ENCODE measurements at places on chromosomes 12 and 14.

- peak; percentile 86 for DNase-seq
These were observed 150.9 kb downstream of the EMP1 start for GRCh38 chr12:13347241-13348043.

DNA sequence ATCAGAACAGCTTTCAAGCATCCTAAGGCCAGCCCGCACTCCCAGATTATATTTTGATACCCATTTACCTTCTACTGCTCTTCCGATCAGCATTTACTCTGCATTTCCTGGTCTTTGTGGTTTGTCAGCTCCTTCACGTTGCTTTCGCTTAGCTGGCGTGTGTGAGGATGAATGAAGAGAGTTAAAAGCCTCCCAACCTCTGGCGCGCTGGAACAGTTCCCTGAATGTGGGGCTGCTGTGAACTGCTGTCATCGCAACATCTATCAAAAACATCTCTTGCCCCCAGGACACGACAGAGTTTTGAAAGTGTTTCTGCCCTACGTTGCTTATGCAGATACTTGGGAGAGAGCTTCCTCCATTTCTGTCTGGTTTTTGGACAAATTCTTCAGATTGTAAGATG is 129.2 kb downstream of the KCNA5 start:
- no peak for DNase-seq

- DNase-seq = peak; percentile 56
These were observed 72.0 kb downstream of the PPP2R5E start for GRCh38 chr14:63470962-63471793.

DNA sequence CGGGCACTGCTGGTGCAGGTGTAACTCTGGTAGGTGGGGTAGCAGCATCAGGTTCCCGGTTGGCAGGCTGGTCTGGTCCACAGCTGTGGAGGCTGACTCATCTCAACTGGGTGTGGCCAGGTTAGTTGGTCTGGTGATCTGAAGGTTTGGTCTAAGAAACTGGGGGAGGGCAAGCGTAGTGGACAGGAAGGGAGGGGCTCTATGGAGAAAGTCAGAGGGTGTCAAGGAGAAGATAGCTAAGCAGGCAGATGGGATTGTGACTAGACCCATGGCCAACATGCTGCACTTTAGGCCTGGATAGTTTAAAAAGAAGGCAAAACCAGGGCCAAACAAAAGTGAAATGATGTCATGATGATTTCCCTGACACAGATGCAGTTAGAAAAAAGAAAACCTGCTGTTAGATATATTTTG is 7.9 kb downstream of the TRIM9 start:
- DNase-seq = no peak

DNA sequence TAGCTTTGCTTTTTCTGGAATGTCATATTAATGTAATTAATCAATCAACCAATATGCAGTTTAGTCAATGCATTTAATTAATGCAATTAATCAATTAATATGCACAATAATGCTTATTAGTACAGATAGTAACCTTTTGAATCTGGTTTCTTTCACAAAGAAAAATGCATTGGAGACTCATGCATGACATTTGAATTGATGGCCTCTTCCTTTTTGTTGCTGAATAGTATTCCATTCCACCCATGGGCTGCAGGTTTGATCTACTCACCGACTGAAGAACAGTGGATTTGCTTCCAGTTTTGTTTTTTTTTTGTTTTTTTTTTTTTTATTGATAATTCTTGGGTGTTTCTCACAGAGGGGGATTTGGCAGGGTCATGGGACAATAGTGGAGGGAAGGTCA is 13.1 kb upstream of the GPR132 start:
- no peak for DNase-seq

GRCh38 chr14:44940211-44940610 is 21.5 kb downstream of the KLHL28 start:
- no peak for DNase-seq

DNA sequence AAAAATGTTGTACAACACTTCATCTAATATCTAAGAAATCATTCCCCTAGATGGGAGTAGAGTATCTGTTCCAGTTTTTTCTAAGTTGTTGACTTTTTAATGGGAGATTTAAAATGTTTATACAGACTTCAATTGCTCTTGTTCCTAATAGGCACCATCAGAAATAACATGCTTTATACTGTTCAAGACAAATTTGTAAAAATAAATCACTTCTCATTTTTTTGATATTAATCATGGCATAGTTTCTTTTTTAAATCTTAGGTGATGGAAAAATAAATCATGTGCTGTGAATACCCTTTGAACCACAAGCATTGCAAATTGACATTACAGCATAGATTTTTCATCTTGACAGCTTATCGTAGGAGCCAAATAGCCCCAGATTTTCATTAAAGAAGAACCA is 473.5 kb upstream of the MGAT4C start:
- no peak for DNase-seq

DNA sequence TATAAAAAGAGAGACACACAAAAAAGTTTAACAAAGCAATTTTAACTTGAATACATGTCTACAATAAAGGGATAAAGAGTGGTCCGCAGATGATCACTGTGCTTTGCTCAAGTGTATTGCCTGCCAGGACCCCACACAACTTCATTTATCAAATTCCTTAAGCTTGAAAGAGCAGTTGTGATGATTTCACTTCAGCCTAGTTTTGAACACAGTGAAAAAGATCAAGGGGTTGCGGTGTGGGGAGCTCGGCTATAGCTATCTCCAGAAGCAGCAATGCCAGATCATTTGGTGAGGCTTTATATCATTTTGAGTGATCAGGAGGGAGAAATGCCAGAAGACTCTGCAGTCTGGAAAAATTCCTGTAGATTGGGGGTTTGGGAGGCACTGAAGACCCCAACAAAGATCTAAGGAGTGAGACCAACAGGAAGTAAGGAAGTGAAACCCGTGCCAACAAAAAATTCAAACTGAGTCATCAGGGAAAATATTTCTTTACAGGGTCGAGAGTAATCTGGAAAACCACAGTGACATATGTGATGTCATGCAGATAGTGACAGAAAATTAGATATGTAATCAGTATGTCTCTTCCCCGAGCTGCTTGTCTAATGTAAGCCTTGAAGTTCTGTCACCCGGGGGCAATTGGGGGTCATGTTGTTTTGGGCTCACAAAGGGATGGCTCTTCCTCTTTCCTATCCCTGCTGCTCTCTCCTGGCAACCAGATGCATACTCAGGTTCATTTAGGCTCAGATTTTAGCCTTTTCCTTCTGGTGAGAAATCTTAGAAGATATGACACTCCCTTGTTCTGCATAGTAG is 221.8 kb downstream of the MSRB3 start:
- peak; percentile 54 for DNase-seq

DNA sequence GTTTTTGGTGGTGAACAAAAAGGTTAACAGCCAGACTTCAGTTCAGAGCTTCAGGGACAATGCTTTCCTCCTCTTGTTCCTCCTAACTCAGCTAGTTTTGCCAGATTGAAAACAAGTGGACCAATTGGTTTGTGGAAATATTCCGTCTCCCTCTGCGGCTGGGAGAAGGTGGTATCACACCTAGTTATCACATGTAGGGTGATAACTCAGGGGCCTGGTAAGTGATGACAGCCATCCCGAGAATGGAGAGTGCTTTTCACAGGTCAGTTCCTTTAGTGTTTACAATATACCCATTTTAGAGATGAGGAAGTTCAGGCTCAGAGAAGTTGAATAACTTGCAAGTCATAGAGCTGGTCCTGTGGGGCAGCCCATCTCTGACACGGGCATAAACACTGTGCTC is 60.7 kb upstream of the DICER1 start:
- DNase-seq = no peak

DNA sequence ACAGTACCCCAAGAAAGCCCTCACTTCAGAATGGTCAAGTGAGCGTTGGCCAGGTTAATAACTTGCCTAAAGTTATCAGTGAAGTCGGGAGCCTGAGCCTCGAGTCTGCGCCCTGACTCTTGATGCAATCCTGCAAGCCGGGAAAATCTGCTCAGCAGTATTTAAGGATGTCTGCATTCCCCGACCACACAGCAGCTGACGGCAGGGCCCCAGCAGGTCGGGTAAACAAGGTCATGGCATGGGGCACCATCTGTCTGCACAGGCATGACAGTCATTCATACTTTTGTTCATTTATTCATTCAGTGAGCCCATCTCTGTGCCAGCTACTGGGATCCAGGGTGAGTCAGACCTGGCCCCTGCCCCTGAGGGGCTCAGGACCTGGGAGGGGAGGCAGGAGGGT is 11.1 kb downstream of the ABCB9 start:
- no peak for DNase-seq

DNA sequence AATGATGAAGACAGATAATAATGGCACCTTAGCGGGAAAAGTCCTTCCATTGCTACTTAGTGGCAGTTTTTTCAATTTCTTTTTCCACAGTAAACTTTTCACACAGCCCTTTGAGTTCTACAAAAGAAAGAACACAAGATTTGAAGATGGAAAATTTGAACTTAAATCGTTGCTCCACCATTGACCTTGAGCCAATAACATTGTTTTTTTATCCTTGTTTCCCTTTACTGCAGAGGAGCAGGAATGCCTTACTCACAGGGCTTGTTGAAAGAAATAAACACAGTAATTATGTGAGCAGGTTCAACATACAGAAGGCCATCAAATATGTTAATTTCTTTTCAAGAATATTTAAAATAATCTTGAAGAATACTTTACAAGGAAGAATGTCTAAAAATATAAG is 181.5 kb upstream of the KRR1 start:
- DNase-seq = no peak

DNA sequence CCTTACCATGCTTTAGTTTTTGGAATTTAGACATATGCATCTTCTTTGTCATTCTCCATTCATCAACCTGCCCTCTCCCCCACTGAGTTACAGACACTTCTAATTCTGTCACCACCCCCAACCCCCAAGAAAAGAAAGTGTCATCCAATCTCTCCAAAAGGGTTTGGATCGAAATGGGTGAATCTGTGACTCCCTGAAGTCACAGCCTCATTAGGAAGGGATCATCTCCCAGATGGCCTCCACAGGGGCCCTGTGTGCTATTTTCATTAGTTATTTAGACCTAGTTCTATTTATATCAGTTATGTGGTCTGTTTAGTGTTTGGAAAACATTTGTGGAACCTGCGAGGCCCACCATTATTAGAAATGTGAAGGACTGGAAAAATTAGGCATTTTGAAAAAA is 191.0 kb upstream of the ATP2B1 start:
- no peak for DNase-seq

DNA sequence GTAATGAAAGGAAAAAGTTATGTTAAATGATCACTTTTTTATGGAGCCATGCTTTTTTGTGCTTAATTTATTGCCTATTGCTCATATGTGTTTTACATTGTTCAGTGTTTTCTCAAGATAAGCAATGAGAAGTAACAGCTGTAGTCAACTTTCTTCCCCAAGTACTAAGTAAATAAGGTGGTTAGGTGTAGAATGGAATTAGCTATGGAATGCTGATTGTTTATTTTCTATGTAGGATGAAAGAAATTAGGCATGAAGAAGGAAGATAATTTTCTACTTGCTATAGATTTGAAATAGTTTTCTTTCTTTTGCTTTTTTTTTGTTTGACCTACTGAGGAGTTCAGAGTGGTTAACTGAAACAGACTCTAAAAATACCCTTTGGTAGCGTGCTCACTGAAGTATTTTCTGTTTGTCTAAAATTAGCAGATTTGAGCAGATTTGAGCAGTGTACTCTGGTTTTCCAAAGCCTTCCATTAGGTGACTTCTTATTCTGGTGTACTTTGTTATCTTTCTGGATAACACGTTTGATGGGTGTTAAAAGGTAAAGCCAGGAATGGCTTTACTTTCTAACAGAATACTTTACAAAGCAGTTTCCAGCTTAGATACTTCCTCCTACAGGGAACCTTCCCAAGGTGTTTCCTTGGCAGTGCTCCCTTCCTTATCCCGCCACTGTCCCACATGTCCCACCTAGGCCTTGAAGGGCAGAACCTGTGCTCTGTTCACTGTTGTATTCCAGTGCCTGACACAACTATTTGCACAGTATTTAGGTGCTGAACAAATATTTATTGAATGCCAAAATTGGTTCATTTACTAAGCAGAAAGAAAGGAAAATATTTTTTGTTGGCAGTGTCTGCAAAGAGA is 56.0 kb downstream of the RASSF3 start:
- DNase-seq = no peak

DNA sequence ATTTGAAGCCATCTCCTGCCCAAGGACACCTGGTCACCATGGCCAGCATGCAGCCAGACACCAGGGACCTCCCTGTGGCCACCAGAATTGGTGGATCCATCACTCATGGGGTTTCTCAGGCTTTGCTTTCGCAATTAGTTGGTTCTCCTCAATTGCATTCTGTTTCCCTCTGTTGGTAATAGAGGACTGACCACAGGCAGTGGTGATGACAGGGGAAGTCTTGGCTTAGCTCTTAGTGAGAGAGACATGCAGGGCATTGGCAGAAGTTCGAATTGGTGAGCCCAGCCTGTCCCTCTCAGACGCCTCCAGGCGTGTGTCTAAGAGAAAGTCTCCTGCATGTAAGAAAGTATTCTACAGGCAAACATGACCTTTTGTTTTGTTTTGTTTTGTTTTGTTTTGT is 21.3 kb downstream of the HCAR2 start:
- DNase-seq = no peak

DNA sequence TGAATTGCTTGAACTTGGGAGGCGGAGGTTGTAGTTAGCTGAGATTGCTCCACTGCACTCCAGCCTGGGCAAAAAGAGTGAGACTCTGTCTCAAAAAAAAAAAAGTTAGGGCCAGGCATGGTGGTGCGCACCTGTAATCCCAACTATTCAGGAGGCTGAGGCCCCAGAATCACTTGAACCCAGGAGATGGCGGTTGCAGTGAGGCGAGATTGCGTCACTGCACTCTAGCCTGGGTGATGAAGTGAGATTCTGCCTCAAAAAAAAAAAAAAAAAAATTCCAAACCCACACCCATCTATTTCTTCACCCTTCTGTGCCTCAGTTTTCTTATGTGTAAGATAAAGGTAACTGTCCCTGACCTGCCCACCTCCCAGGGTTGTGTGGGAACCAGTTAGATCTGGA is 11.0 kb upstream of the MLXIP start:
- DNase-seq = no peak

DNA sequence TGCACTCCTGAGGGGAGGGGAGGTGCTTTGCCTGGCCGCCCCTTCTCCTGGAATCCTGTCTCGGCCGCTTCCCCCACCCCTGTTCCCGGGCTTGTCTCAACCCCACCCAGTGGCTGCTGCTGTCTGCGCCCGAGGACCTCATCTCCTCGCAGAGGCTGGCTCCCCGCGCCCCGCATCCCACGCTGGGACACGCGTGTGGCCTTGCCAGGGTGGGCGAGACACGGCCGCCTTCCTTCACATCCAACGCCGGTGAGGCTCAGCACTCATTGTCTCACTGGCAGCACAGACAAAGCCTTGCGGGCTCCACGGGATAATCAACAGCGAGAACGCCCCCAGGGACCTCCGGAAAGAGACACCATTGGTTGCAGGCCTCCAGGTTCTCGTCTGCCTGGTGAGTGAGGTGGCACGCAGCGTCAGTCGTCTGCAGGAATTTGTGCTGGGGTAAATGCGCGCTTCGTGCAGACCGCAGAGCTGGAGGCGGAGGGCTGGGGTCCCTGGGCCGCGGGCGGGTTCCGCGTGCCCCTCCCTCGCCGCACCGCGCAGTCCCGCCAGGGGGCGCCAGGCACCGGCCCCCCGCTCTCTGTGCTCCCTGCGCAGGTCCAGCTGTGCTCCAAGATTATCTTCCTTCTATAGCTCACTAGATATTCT is 26.8 kb downstream of the CCDC177 start:
- DNase-seq = no peak

GRCh38 chr12:65602610-65603295 is 221.5 kb upstream of the HMGA2 start:
- peak; percentile 90 for DNase-seq
